ENCODE measurements at places on chromosomes 13 and 19.

DNA sequence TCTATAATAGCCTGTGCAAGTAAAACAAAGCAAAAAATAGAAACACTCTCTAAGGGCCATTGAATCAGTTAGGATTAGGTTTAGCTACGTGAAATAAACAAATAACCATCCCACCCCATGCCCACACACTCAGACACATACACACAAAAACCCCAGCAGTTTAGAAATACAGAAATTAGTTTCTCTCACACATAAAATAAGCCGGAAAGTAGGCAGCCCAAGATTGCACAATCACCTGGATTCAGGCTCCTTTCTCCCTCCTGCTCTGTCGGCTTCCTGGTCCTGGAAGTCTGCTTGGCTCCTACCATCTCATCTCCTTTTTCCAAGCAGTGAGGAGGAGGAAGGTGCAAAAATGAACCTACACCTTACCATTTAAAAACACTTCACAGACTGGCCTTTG is 22.6 kb upstream of the USP12 start:
- DNase-seq: no peak

DNA sequence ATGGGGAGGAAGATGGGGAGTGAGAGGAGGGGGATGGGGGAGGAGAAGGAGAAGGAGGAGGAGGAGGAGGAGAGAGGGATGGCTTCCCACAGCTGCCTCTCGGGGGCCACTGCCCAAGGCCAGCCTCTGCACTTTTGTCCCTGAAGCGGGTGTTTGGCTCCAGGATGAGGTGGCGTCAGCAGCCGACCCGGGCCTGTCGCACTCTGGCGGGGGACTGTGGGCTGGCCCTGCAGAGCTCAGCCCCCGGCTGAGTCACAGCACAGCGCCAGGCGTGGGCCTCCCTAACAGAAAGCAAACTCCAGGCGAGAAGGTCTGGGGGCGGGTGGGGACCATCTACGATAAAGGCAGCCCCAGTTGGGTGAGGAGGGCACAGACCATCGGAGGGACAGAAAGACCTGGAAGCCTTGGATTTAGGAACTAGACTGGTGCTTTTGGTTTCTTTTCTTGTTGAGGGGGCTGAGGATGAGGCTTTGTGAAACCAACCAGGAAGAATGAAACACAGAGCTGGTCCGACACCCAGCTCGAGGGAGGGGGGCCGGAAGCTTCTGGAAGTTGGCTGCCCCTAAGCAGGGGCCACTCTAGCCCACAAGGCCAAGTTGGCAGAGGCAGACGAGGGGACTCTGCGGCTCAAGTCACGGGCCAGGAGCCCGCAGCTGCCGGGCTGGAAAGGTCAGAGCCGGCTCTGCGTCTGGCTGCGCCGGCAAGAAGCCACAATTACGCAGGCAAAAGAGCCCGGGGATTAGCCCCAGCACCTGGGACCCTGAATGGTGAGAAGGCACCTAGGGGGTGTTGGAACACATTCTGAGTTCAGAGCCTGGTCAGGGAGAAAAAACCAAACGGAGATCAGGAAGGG is 18.2 kb downstream of the LSM4 start:
- peak; percentile 55 for DNase-seq

GRCh38 chr19:16022681-16023080 is 53.6 kb upstream of the TPM4 start:
- DNase-seq: no peak

GRCh38 chr13:99313501-99313900 is 6.3 kb upstream of the GPR183 start:
- no peak for DNase-seq

- DNase-seq: no peak
Measured at GRCh38 chr19:16722591-16722990, 2.9 kb downstream of the NWD1 start.

DNA sequence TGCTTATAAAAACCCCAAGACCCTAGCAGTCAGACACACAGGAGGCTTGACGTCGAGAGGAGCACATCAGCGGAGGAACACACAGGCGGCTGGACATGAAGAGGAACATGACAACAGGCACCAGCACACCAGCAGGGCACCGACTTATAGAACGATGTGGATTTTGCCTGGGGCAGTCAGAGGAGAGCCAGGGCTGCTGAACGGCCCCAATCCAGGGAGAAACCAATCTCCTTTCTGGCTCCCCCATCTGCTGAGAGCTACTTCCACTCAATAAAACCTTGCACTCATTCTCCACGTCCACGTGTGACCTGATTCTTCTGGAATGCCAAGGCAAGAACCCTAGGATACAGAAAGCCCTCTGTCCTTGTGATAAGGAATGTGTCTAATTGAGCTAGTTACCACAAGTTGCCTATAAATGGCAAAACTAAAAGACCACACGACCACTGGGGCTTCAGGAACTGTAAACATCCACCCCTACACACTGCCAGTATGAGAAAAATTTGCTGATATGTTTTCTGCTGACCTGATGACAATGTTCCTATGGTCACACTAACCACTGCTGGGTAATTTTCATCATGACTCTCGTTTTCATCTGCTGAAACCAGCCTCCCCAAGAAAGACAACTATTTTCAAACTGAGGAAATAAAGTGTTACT is 35.8 kb upstream of the CEACAM21 start:
- no peak for DNase-seq

GRCh38 chr13:80082396-80083080 is 258.4 kb downstream of the SPRY2 start:
- peak; percentile 62 for DNase-seq

DNA sequence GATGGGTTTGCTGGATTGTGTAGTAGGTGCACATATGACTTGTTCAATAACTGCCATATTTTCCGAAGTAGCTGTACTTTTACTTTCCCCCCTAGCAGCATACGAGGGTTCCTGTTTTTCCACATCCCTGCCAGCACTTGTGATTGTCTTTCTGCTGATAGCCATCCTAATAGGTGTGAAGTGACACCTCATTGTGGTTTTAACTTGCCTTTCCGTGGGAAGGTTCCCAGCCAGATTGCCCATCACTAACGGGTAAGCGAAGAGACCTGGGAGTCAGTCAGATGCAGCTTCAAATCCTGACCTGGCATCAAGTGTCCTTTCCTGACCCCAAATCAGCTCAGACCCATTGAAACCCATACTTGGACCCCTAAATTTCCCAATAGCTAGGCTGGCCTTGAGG is 4.5 kb downstream of the CLPTM1 start:
- no peak for DNase-seq

GRCh38 chr13:52758114-52758513 is 18.5 kb upstream of the CNMD start:
- DNase-seq: no peak

GRCh38 chr19:6062274-6062673 is 48.0 kb downstream of the RFX2 start:
- DNase-seq: no peak

DNA sequence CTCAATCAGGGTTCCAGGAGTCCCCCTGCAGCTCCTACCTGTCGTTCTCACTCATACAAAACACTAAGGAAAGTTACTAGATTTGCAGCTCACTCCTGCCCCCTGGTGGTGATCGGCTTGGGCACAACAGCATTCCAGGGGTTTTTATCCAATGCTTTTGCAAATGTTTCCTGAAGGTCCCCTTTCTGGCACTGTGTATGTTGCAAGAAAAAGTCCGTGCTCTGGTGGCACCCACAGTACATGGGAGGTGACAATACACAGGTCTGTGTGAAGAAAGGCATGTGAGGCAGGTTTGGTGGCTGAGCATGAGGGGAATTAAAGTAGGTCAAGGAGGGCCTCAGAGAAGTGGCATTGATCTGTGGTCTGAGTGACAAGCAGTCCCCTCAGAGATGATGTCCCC is 8.6 kb upstream of the TYK2 start:
- peak; percentile 76 for DNase-seq

DNA sequence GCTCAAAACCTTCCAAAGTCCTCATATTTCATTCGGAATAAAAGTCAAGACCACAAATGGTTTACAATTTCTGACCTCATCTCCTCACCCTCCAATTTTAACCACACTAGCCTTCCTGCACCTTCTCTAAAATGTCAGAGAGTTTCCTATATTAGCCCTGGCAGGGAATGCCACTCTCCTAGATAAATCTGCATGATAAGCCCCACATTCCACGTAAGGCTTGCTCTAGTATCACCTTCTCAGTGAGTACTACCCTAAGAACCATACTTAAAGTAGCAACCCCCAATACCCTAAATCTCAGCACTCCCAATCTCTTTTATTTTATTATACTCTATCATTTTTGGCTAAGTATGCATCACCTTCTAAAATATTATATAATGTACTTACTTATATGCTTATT is 100.5 kb upstream of the SLITRK5 start:
- no peak for DNase-seq

- DNase-seq: no peak
Measured at GRCh38 chr13:78131811-78132210, 213.2 kb upstream of the EDNRB start.
